Cortex of kidney (tissue), 1 donor: ENCODE measurements at places on chromosomes 7 and 10.

DNA sequence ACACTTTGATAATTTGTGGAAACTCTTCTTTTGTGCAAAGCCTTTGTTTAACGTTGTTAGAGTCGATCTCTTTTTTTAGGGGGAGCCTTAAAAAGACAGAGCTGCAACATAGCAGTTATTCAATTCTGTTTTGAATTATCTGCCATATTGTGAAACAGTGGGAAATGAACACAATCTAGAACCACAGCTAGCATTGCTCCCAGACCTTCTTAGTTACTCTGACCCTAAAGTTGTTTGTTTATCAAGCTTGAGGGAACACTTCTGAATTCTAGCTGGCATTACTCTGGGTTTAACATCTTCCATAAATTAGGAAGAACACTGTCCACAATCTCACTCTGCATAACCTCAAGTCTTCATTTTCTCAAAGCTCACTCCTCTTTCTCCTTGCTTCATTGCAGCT, 217.7 kb downstream of the PRKG1 start:
- no peak for DNase-seq

DNA sequence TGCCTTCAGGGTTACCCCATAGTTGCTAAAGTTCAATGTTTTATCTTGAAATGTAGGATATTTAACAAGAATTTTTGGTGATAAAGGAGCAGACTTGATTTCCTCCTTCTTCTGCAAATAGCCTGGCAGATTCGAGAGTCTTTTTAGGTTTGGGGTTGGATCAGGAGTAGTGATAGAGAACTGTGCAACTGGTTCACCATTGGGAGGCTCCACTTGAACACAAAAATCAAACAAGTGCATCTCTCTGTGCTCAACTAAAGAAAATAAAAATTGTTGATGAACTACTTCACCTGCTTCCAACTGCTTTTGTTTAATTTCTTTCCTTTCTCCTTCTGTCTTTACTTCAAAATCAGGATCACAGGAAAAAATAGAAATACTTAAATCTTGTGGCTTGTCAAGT, 58.5 kb downstream of the MACC1 start:
- no peak for DNase-seq

- no peak for DNase-seq
Observed at GRCh38 chr7:127000725-127001124, 252.0 kb downstream of the GRM8 start.

DNA sequence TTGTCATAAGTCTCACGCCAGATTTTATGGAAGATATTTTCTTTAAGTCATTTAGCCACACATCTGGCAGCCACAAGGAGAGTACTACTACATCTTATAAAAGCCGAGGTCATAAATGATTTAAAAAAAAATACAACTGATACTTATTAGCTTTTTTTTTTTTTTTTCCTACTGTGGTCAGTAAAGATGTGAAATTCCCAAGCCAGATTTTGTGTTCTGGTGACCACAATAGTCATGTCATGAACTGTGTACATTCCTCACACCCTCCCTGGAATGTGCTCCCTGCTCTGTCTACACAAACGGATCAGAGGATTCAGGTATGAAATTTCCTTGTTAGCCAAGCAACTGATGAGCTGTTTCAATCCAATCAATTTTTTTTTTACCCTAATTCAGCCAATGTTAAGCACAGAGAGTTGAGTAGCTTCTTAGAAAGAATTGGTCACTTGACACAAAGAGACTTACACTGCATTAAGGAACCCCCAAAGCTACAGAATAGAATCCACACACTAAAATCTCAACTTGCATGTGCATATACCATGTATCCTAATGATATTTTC, 54.7 kb downstream of the CHRM2 start:
- no peak for DNase-seq

DNA sequence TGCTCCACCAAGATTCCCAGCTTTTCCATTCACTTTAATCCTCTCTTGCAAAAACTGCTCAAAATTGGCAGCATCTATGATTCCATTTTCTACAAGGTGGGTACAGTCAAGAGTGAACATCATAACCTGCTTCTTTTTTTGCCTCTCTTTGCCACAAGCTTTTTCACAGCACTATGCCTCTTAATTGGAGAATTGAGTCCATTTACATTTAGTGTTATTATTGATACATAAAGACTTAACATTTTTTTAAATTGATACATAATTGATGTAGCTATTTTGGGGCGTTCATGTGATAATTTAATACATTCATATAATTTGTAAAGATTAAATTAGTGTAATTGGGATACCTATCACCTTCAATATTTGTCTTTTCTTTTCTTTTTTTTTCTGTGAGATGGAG, 18.8 kb downstream of the AS3MT start:
- DNase-seq = no peak

DNA sequence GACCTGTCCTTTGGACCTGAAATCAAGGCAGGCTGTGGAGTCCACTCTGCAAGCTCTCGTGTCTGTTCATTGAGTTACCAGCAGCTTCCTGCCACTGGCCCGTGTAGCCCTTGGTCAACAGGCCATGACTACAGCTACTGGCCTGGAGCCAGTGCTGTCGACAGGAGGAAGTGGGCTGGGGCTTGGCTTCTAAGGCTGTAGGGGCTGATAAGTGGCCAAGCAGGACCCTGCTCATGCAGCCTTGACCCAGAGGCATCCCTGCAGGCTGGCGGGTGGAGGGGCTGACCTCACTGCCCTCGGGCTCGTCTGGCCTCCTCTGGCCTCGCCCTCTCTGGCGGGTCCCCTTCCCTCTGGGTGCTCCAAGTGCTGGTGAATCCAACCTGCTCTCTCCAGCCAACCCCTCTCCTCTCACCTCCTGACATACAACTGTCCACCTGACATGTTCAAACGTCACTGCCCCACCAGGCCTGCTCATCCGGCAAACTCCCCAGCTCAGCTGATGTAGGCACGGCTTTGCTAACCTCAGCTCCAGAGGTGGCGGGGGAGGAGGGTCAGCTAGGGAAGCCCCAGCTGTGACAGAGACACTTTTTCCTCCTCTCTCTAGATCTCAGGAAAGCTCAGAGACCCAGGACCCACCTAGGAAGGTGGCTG, 188.6 kb upstream of the LYZL2 start:
- no peak for DNase-seq

- no peak for DNase-seq
Observed at GRCh38 chr7:4822677-4823076, 39.2 kb downstream of the PAPOLB start.

DNA sequence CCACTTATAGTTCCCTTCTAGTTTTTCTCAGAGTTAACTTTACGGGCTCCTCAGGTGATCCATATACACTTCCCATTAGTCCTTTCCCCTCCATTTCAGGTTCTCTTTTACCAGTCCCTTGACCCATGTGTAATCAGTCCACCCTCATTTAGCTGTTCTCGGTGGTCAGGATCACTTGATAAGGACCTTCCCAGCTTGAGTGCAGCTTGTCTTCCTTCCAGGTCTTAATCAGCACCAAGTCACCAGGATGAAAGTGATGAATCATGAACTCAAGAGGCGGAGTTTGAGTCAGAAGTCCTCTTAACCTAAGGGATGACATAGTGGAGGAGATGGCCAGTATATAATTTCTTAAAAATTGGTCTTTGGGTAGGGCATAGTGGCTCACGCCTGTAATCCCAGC, 63.1 kb upstream of the CNTNAP2 start:
- DNase-seq = no peak

- DNase-seq = no peak
Observed at GRCh38 chr7:27462575-27463270, 200.0 kb downstream of the HIBADH start.

- no peak for DNase-seq
Observed at GRCh38 chr7:43664681-43665080, 64.6 kb downstream of the COA1 start.

- DNase-seq = no peak
Observed at GRCh38 chr7:116588225-116588624, 63.4 kb downstream of the CAV1 start.

DNA sequence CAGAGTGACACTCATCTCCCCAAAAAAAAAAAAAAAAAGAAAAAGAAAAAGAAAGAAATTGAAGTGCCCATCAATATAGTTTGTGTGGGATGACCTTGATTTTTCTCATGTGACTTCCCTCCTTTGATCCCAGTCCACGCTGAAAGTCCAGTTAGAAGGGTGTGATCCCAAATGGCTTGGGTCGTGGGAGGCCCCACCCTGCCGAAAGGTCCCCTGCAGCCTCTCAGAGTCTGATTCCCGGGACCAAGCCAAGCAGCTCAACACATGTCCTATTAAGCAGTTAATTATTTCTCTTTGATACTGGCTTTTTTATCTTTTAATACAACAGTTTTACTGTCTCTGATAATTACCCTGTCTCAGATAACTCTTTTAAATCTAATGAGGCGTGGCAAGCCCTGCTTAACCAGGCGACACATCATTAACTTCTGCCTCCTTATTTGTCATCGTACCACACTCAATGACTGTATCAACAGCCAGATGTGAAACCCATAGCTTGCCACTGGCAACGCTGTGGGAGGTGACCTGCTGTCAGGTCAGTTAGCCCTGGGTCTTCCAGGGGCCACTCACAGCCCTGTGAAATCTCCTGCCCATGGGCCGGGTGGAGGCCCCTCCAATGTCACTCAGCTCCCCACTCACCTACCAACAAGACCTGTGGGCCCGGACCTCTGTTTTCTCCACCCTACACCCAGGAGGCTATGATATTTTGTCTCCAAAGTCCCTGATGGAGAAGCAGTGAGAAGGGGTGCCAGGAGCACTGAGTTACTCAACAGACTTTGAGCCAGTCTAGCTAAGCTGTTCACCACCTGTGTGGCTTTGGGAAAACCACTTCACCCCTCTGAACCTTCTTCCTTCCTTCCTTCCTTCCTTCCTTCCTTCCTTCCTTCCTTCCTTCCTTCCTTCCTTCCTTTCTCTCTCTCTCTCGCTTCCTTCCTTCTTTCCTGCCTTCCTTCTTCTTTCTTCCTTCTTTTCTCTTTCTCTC, 110.0 kb upstream of the SFMBT2 start:
- no peak for DNase-seq

GRCh38 chr7:157928171-157928794, 591.5 kb downstream of the DNAJB6 start:
- DNase-seq = no peak

GRCh38 chr10:75772153-75772887, 340.9 kb downstream of the LRMDA start:
- no peak for DNase-seq

DNA sequence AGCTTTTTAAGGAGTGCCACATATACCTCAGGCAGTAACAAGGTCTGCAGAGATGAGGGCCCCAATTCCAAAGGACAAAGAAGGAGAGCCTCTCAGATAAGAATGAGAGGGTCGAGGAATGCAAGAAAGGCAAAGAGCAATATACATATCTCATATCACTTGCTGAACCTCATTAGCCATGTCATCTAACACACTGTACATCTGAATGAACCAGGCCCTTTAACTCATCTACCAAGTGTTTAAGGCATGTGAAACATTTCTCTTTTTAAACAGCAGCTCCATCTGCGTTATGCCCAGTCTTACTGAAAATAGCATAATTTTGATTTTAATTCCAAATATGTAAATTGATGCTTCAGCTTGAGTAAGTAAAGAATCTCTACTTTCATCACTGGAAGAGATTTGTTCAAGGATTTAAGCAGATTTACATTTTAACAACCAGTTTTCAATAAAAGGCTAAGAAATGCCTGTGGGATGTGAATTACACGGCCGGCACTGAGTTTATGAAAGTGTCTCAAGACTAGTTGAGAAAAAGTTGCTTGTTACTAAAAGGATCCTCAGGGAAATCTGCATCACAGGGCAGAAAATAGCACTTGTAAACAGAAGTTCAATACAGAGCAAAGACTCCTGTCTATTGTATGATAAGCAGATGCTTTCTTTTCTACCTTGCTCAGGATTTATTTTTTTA, 123.8 kb upstream of the SLC26A5 start:
- DNase-seq = no peak

DNA sequence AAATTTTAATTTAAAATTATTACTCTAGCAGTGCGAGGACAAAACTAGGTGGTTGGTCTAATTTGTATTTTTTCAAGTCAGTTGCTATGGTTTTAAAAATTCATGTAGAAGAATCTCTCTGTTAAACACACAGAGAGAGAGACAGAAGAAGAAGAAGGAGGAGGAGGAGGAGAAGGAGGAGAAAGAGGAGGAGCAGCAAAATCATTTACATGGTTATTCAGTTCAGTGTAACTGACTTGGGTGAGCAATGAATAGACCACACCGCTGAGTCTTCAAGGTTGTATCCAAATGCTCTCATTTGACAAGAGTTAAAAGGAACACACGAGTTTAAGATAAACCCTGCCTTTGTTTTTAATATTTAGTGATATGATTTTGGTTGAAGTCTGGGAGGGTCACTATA, 131.1 kb downstream of the PDE1C start:
- no peak for DNase-seq

DNA sequence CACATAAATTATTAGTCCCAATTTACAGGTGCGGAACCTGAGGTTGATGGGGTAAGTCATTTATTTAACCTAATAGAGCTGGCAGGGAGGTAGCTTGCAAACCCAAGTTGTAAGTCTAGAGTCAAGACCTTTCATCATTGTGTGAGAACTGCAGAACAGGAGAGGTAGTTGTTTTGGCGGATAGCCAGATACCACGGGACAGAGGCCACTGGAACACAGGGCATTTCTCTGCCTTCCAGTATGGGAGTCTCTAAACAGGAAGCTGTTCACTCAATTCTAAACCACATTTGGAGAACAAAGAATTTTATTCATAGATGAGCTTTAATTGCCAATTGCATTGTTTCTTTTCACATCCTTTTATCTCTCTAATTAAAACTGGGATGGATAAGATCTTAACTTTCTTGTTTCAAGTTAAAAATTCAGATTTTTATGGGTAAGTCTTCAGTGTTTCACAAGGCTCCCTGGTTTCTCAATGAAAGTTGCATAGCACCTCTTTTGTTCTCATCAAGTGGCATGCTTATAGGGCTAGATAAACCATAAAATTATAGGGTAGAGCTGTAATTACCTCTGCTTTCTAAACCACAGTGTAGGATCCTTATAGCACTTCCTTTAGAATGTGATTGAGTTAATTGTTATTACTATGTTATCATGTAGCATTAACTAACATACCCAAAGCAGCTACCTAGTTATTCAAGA, 489.0 kb downstream of the GATA3 start:
- no peak for DNase-seq

DNA sequence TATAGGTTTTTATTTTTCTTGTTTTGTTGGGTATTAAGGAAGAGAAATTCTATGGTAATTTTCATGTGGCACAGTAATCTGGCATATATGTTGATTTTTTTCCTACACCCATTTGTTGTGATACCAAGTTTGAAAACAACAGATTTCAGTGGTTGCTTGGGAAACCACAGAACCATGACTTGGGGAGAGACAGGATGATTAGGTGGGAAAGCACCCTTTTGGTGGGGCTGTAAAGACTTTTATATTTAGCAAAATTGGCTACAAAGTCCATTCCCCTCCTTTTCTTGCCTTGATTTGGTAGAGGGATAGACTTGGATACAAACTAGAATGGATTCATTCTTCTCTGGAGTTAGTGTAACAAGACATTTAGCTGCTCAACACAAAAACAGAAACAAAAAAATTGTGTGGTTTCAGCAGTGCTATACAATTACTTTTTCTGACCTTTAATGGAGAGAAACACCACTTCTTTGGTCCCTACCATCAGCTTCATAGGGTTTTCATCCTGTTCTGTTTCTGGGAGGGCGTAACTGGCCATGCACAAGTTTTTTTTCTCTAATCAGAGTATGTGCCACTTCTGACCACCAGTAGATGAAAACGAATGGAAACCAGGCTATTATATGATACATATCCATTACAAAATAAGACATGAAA, 52.7 kb downstream of the FIGNL1 start:
- DNase-seq = no peak
